ENCODE measurements at places on chromosomes 1 and 21.

DNA sequence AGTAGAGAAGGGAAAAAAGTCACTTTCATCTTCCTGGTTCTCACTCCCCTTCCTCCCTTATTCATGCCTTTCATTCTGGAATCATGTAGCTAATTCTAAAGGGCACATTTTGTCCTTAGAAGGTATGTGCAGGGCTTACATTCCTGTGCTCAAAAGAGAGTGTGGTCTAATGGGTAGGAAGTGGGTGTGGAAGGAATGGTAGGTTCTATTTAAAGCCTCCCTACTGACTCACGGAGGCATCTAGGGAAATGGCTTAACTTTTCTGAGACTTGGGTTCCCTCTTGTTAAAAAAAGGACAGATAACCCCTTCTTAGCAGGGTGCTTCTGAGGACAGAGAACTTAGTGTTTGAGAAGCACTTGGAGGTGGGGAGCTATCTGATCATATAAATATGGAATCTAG, 249.3 kb upstream of the DUSP10 start:
- DNase-seq, result peak; percentile 68

DNA sequence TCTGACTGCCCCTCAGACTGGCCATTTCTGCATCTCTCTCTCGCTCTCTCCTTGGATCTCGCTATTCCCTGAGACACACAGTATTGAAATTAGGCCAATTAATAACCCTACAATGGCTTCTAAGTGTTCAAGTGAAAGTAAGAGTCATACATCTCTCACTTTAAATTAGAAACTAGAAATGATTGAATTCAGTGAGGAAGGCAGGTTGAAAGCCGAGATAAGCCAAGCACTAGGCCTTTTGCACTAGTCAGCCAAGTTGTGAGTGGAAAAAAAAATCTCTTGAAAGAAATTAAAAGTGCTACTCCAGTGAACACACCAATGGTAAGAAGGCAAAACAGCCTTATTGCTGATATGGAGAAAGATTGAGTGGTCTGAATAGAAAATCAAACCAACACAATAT, 51.2 kb downstream of the SLC9C2 start:
- no peak for DNase-seq

DNA sequence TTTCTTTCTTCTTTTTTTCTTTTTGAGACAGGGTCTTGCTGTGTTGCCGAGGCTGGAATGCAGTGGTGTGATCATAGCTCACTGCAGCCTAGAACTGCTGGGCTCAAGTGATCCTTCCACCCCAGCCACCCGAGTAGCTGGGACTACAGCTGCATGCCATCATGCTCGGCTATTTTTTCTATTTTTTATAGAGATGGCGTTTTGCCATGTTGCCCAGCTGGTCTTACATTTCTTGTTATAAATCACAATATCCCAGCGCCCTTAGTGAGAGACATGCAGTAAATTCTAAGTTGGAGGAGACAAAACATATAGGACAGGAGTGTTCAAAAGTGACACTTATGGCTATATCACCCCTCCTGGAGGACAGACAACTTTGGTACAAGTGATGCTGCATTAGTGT, 31.3 kb upstream of the ACTN2 start:
- DNase-seq, result no peak

DNA sequence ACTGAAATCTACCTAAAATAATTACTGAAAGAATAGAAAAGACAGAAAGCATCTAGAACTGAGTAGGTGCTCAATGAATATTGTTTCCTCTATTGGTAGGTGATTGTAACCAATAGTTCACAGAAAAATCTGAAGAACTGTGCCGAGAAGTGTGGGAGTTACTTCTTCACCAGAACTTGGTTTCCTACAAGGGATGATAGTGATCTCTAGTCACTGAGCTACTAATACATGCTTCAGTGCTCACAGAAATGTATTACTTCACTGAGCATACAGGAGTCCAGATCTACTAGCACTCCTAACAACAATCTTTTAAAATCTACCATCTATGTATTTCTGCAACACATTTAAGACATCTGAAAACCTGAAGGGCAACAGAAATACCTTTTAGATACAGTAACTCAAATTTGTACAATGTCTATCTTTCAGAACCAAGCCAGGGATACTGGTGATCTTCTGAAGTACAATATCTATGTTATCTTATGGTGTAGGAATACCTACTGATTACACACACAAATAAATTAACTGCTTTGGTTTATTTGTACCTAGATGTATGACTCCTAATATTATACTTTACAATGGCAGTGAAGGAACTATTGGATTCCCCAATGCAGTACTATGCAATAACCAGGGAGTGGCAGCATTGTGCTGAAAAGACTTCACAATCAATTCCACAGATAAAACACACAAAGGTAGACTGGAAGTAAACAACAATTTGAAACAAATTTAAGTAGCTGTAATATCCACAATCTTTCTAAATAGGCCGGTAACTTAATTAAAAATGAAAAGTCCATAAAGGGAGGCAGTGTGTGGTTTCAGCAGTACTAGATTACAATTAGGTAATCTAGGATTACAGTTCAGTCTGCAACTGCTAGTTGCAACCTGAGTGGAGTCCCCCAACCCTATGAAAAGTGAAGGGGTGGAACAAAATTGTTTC, 243.0 kb downstream of the SLC45A1 start:
- no peak for DNase-seq

DNA sequence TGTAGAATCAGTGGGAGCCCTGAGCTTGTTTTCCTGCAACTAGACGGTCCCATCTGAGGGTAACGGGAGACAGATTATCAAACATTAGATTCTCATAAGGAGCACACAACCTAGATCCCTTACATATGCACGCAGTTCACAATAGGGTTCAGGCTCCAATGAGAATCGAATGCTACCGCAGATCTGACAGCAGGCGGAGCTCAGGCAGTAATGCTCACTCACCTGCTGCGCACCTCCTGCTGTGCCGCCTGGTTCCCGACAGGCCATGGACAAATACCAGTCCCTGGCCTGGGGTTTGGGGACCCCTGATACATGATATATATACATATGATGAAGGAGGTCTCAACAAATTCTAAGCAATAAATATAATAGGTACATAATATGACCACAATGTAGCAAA, 19.7 kb upstream of the SMIM12 start:
- no peak for DNase-seq

GRCh38 chr1:244988521-244988920, 124.2 kb upstream of the HNRNPU start:
- no peak for DNase-seq

DNA sequence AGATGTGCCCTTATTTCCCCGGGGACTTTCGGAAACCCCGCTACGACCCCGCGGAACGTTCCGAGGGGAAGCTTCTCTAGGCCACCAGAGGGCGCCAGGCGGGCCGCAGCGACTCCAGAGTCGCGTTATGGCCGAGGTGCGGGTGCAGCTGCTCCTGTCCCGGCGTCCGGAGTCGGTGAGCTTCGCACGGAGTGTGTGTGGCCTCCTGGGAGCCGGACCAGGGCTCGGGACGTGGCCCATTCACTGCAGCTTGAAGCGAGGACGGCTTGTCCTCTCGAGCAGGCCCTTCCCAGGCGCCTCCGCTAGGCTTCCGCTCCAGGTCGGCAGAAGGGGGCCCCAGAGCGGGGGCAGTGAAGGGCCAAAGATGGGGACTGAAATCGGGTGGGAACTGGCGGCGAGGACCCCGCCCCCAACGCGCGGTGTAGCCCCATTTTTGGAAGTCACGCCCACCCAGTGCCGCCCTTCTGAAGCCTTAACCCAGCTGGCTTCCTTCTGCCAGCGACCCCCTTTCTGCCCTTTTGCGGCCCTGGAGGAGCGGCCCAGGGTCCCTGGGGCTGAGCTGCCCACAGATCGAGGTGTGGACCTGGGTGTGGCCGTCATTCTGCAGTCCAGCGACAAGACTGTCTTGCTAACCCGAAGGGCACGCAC, at the start of gene NUDT17:
Gene NUDT17, plus strand, starts transcription at position 117 of the 648 bp plus-strand sequence. Its CDS starts 11 bp downstream, at position 128.
- no peak for DNase-seq

GRCh38 chr1:192877283-192877886, 68.5 kb downstream of the RGS2 start:
- DNase-seq, result no peak

DNA sequence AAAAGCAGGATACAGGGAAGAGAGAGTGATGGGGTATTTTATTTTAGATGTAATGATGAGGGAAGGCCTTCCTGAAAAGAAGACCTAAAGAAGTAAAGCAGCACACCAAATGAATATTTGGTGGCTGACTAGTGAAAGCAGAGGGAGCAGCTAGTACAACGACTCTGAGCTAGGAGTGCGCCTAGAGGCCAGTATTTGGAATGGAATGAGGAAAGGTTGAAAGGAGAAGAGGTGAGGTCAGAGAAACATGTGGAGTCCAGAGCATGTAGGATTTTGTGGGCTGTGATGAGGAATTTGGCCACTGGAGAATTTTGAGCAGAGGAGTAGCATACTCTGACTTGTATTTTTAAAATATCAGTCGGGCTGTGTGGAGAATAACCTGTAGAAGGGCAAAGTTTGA, 11.8 kb upstream of the RPL5 start:
- no peak for DNase-seq

DNA sequence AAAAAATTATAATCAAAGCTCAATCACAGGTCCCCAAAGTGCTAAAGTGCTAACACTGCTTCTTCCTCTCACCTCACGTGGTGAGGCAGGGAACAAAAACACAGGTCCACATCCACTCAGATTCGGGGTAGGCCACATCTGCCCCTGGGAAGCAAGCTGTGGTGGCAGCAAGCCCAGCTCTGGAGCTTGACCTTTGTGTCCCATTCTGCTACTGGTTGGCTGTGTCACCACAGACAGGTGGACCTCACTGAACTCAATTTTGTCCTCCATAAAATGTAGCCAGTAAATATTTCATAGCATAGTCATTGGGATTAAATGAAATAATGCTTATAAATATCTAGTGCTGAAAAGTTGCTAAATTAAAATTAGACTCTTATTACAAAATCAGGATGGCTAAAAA, 8.5 kb downstream of the AZIN2 start:
- DNase-seq, result no peak

DNA sequence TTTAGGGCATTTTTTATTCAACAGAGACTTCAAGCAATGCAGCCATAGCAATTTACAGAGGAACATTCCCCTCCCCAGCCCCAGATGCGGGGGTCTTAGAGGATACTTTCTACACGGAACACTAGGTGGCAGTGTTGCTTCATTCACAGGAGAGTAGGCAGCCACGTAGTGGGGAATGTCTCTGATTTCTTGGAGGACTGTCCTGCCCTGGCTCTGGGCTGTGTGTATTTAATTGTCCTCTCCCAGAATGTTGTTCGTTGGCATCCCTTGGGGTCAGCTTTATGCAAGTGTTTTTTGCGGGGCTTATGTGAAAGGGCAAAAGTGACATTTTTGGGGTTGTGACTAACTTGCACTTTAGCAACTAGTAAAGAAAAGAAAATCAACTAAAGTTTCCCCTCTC, 96.9 kb downstream of the PAPPA2 start:
- DNase-seq, result no peak

DNA sequence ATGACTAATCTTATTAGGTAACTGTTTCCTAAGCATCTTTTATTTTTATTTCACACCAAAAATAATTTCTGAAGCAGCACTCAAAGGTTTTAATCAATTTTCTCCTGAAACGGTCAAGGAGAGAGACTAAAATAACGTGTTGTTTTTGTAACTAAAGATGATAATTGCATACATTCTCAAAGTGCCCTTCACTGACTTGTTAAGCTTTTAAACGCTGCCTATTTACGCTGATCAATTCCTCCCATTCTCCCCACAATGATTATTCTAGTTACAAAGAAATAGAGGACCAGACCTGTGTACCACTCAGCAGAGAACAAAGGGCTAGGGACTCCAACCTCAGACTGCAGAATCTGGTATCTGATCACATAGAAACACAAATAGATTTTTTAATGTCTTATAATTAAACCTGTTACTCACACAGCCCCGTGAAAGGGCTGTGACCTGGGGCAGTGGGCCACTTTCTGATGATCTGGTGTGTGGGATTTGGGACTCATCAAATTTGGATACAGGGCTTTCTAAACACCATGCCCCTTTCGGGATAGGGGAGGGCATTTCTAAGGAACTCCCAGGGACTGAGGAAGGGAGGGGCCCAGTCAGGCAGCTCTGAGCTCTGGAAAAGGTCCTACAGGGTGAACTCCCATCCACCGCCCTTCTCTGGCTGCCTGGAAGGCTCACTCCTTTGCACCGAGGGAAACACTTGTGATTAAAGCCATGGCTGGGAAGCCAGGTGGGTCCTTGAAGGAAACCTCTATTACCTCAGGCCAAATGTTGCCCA, 65.2 kb downstream of the BCAR3 start:
- no peak for DNase-seq

- no peak for DNase-seq
Observed at GRCh38 chr1:243179720-243180119, 75.4 kb downstream of the CEP170 start.

- no peak for DNase-seq
Observed at GRCh38 chr1:59422921-59423575, 126.2 kb downstream of the FGGY start.

- no peak for DNase-seq
Observed at GRCh38 chr1:175154629-175155472, 37.7 kb downstream of the KIAA0040 start.

DNA sequence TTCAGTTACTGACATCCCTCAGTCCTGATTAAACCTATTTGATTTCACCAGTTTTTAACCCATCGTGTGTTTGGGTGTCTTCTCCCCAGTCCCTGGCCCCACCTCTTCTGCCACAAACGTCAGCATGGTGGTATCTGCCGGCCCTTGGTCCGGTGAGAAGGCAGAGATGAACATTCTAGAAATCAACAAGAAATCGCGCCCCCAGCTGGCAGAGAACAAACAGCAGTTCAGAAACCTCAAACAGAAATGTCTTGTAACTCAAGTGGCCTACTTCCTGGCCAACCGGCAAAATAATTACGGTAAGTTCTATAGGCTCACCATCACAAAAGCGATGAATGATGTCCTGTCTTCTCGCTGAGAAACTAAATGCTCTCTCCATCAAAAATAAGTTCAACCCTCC, 28.7 kb downstream of the NBPF3 start:
- DNase-seq, result no peak

GRCh38 chr1:84859866-84860265, 33.1 kb downstream of the LPAR3 start:
- no peak for DNase-seq

- DNase-seq, result no peak
Observed at GRCh38 chr1:159056069-159056698, 20.4 kb downstream of the AIM2 start.

GRCh38 chr1:182339684-182340083, 51.9 kb downstream of the GLUL start:
- DNase-seq, result no peak

GRCh38 chr21:15000081-15000480, 64.7 kb downstream of the NRIP1 start:
- DNase-seq, result no peak

DNA sequence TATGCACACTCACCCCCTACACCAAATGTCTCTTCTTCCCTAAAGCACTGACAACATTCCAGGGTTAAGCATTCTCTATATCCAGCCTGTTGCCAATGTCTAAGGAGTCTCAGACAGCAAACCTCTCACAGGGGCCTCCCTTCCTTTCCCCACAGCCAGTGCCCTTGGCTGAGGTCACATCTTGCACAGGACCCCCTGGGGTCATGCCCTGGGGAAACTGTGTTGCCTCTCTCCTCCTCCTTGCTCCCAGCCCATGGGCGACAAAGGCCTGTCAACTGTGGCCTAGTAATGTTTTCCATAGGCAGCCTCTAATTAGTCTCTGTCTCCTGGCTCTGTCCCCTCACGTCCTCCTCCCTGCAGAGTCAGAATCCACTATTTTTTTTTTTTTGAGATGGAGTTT, 54.6 kb downstream of the NENF start:
- no peak for DNase-seq
